ENCODE measurements at places on chromosomes 1 and 21. TPM values are rescaled to one million over a fixed set of nuclear protein-coding genes. Genes with fewer than 3 reads are reported as not detected.

CYP4X1 gene
- total RNA-seq = not detected

LAMC2 gene
- 2.3 TPM for total RNA-seq

TFF3 gene
- total RNA-seq = not detected

MROH9 gene
- total RNA-seq = not detected

PDC gene
- not detected for total RNA-seq

RCC1 gene
- 43.9 TPM for total RNA-seq

A3GALT2 gene
- total RNA-seq = not detected

GBP6 gene
- total RNA-seq = not detected

CCDC27 gene
- not detected for total RNA-seq

SPRR2E gene
- total RNA-seq = not detected

RIPPLY3 gene
- total RNA-seq = not detected

SYT11 gene
- total RNA-seq = 37.8 TPM

CASQ2 gene
- total RNA-seq = not detected

SCCPDH gene
- 46.9 TPM for total RNA-seq

TRNP1 gene
- total RNA-seq = 68.6 TPM

PRMT6 gene
- total RNA-seq = 15.4 TPM

C1orf185 gene
- not detected for total RNA-seq

COL8A2 gene
- 0.54 TPM for total RNA-seq

GBP3 gene
- total RNA-seq = 50.0 TPM

CAMTA1 gene
- total RNA-seq = 35.5 TPM

AKR7A3 gene
- under 0.01 TPM for total RNA-seq

C1orf94 gene
- not detected for total RNA-seq

FAM72D gene
- 0.72 TPM for total RNA-seq

ATAD3C gene
- total RNA-seq = not detected

PCAT6 gene
- total RNA-seq = 0.56 TPM

IL12RB2 gene
- total RNA-seq = not detected

FCRL5 gene
- not detected for total RNA-seq

OR2T11 gene
- total RNA-seq = not detected

DCDC2B gene
- total RNA-seq = not detected

E2F2 gene
- 0.36 TPM for total RNA-seq

CRNN gene
- total RNA-seq = not detected

OR2T33 gene
- total RNA-seq = not detected

ZBTB8B gene
- not detected for total RNA-seq

NTMT2 gene
- total RNA-seq = not detected

FAM89A gene
- total RNA-seq = 6.8 TPM

HTR1D gene
- 0.18 TPM for total RNA-seq

LMX1A gene
- not detected for total RNA-seq

SPSB1 gene
- total RNA-seq = 16.7 TPM

SIPA1L2 gene
- total RNA-seq = 11.9 TPM

PCSK9 gene
- under 0.01 TPM for total RNA-seq

XCL1 gene
- not detected for total RNA-seq

HNRNPCL1 gene
- total RNA-seq = not detected

OR2T35 gene
- not detected for total RNA-seq

SH3BGR gene
- total RNA-seq = 1.6 TPM

COL6A2 gene
- total RNA-seq = 222 TPM

SLAMF6 gene
- total RNA-seq = not detected

CYP4A22 gene
- not detected for total RNA-seq

Measured in IMR-90 (cell line).